Spleen (tissue), 13 donors: ENCODE measurements at places on chromosomes 16 and 17. TPM values are rescaled to one million over a fixed set of nuclear protein-coding genes. Genes with fewer than 3 reads are reported as not detected.

- no peaks in the 10 kb centered on the region for H3K4me1 ChIP-seq
- no peak overlapping the region for H3K4me3 ChIP-seq
- no peak for DNase-seq
- no peak overlapping the region for H3K27ac ChIP-seq
- H3K36me3 ChIP-seq = no peaks in the 10 kb centered on the region
Observed at GRCh38 chr16:73095885-73096421, 48.0 kb upstream of the ZFHX3 start.

- H3K27me3 ChIP-seq = peaks cover 49% of the 10 kb centered on the region
- no peak for DNase-seq
- no peaks in the 10 kb centered on the region for H3K36me3 ChIP-seq
- H3K4me1 ChIP-seq = no peaks in the 10 kb centered on the region
Observed at GRCh38 chr17:76867578-76868175, 527 bp upstream of the MGAT5B start.

- no peaks in the 10 kb centered on the region for H3K4me1 ChIP-seq
- no peaks in the 10 kb centered on the region for H3K27me3 ChIP-seq
- H3K27ac ChIP-seq = no peak overlapping the region
- H3K4me3 ChIP-seq = no peak overlapping the region
Observed at GRCh38 chr16:20624882-20625807, 49.0 kb upstream of the ACSM2B start.

Gene TMEM235
- not detected for polyA plus RNA-seq

DNA sequence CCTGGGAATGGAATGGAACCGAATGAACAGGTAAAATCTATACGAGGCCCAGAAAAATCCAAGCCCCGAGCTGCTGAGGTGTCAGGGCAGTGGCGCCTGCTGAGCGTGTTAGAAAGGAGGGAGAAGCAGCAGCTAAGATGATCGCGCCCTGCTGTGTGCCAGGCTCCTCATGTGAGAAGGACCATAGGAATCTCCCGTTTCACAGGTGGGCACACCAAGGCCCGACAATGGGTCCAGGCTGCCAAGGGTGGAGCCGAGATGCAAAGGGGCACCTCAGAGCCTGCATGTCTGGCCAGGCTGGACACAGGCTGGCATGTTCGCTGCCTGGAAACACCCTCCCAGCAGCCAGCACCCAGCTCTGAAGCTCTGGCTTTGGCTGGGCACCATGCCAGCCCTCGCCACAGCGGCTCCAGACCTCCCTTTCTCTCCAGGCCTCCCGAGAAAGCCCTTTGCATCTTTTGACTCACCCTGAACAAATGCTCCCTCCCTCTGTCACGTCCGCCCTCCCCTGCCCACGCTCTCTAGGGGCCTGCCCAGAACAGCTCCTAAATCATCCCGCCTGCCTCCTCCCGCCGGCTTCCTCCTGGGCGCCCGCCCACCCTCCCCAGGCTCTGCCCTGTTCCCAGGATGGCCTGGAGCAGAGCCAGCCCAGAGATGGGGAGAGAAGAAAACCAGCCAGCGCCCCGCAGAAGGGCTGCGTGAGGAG is 217.8 kb upstream of the GSE1 start:
- peaks cover 10% of the 10 kb centered on the region for H3K4me1 ChIP-seq
- peak; percentile 71 for DNase-seq
- H3K4me3 ChIP-seq = no peak overlapping the region

DNA sequence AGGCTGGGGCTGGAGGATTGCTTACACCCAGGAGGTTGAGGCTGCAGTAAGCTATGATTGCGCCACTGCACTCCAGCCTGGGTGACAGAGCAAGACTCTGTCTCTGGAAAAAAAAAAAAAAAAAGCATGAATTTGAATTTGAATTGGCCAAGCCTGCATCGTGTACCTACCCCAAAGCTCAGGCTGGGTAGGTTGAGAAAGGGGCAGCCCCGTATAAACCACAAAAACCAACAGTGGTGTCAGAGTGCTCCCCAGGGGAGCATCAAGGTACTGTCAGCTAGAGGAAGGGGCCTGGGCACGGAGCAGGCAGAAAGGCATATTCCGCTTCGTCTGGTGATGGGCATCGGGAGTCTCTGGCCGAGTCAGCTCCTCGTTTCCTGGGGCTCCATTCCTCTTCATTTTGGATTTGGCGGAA is 40.9 kb downstream of the RAP1GAP2 start:
- H3K4me3 ChIP-seq = no peak overlapping the region
- H3K27me3 ChIP-seq = no peaks in the 10 kb centered on the region
- no peak for DNase-seq
- no peak overlapping the region for H3K27ac ChIP-seq

Gene ASPA
- 1.6 TPM for polyA plus RNA-seq

GRCh38 chr17:45775148-45775547 is 9.0 kb upstream of the CRHR1 start:
- no peaks in the 10 kb centered on the region for H3K4me1 ChIP-seq
- H3K4me3 ChIP-seq = no peak overlapping the region
- no peak overlapping the region for H3K27ac ChIP-seq

- DNase-seq = no peak
- no peak overlapping the region for H3K4me3 ChIP-seq
- H3K27ac ChIP-seq = no peak overlapping the region
- H3K36me3 ChIP-seq = peaks cover 18% of the 10 kb centered on the region
- no peaks in the 10 kb centered on the region for H3K27me3 ChIP-seq
Observed at GRCh38 chr17:60989379-60989778, 311.7 kb downstream of the BCAS3 start.
